Activated CD8-positive, alpha-beta memory T cell treated with anti-CD3 and anti-CD28 coated beads for 1 hour (primary cell): ENCODE measurements at places on chromosomes 1 and 21.
A peak's percentile ranks its signal among the peaks of the same experiment; 100 is the strongest.

DNA sequence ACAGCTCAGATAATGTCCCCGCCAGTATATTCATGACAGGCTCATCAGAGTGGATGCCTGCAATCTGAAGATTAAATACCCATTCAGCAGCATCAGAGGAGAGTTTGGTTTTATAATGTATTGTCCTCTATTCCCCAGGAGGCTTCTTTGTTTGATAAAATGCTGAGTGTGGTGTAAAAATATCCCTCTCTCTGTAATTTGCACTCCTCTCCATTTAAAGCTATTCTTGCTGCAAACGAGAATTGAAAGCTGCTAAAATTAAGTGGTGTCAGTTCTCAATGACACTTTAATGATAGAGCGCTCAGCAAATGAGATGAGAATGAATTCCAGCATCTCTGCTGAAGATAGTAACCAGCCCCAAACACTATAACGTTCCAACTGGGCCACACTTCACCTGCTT is 205.7 kb upstream of the RRP15 start:
- no peak for DNase-seq

GRCh38 chr21:28827422-28827821 is 165.3 kb downstream of the LTN1 start:
- no peak for DNase-seq

DNA sequence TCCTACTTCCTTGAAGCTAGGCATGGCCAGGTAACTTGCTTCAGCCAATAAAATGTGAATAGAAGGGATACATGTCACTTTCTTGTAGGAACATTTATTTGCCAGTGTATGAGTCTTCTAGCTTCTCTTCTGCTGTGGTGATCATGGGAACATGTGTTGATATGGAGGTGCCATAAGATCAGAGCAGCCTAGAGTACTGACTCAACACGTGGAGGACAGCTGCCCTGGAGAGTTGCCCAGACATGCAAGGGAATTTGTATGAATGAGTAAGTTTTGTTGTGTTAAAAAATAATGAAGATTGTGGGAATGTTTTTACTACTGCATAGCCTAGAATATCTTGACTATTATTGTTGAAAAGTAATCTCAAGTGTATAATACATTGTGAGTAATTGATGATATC is 502.3 kb downstream of the NUF2 start:
- no peak for DNase-seq

- DNase-seq, result no peak
Observed at GRCh38 chr1:207828485-207829158, 76.8 kb downstream of the CD46 start.

DNA sequence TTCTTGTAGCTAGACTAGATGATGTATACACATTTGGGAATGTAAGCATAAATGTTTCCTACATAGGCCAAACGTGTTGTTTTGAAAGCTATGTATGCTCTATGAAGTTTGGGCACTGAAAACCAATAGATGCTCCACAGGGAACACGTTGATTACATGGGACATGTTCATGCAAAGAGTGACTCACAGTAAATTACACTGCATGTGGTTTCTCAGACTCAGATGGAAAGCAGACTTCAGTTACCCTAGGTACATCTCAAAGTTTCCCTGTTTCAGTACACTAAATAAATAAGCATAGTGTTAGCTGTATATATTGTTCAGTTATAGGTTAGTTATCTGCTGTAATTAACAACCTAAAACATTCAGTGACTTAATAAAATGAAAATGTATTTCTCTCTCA is 301.9 kb upstream of the RUNX1 start:
- DNase-seq, result no peak

DNA sequence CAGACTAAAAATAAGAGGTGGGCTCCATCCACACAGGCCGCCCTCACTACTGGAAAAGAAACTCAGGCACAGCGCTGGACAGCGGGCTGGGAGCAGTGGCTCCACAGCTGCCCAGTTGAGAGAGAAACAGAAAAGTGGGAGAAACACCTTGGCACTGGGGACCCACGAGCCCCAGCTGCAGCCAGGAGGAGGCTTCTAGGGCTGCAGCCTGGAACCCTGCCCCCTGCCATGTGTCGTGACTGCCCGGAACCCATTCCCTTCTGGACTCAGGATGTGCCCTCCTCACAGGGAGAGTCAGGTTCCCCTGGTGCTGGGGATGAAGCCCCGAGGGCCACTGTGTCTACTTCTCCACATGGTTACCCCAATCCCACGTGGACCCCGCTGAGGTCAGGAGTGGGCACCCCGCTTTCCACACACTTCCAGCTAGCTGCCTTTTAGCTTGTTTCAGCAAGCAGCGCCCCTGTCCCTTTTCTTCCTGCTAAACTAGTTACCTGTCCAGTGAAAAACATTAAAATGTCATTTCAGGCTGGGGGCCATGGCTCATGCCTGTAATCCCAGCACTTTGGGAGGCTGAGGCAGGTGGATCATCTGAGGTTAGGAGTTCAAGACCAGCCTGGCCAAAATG is 35.9 kb downstream of the PARP1 start:
- DNase-seq, result no peak

GRCh38 chr1:234768569-234769283 is 158.7 kb upstream of the IRF2BP2 start:
- DNase-seq, result no peak

GRCh38 chr1:22344851-22345560 is 106.6 kb upstream of the ZBTB40 start:
- DNase-seq, result no peak

DNA sequence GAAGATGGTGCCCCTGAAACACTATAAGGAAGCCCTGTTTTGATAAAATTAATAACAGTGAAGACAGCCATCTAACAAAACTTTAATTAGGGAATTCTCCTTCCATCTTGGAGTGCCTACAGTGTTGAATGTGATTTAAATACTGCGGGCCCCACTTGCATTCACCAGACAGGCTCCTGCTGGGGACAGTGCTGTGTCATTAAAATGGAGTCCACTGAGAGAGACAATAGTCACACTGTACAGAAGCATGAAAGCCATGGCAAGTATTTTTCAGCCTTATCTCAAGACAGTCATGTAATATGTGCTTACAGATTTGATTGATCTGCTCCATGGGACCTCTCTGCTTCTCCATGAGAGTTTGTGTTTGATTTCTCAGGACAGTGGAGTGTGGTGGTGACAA is 29.7 kb upstream of the ZBTB18 start:
- DNase-seq, result no peak

GRCh38 chr1:117817629-117818028 is 111.8 kb downstream of the GDAP2 start:
- no peak for DNase-seq

GRCh38 chr21:29914326-29914725 is 25.5 kb downstream of the GRIK1 start:
- no peak for DNase-seq

- no peak for DNase-seq
Observed at GRCh38 chr1:245404952-245405351, 250.2 kb downstream of the KIF26B start.

GRCh38 chr1:2258996-2259395 is 30.9 kb downstream of the SKI start:
- peak; percentile 37 for DNase-seq

DNA sequence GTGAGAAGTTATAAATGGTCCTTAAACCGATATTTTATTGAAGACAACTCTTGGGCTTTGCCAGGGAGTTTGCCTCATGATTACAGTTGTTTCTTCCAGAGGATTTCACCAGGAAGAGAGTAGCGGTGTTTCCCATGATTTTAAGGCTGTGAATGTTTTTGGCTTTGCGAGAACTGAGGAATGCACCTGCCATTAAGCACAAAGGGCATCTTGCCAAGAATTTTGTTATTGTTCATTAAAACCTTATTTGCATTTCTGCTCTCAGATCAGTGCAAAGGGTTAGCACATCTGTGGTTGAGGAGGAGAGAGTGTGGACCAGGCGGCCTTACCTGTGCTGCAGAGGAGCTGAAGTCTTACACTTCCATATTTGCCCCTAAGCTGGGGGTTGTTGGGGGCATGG is 13.8 kb downstream of the CNIH3 start:
- no peak for DNase-seq

GRCh38 chr1:202323731-202324130 is 18.0 kb downstream of the UBE2T start:
- DNase-seq, result no peak

GRCh38 chr1:245717611-245718010 is 562.8 kb downstream of the KIF26B start:
- DNase-seq, result no peak

DNA sequence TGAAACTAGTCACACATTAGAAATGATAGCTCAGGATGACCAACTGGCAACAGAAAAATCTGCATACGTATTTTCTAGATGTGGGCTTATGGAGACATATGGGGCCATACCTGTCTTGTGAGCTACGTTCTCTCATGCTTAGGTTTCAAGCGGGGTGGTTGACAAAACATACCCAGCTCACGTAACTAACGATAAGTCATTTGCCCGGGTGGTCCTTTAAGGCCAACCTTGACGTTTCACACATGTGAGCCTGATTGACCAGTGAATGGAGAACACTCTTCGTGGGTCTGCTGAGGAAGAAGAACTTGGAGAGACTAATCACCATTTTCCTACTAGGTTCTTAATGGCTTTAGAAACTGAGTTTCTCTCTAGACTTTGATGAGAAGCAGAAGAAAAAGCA is 13.5 kb upstream of the RCSD1 start:
- DNase-seq, result no peak

DNA sequence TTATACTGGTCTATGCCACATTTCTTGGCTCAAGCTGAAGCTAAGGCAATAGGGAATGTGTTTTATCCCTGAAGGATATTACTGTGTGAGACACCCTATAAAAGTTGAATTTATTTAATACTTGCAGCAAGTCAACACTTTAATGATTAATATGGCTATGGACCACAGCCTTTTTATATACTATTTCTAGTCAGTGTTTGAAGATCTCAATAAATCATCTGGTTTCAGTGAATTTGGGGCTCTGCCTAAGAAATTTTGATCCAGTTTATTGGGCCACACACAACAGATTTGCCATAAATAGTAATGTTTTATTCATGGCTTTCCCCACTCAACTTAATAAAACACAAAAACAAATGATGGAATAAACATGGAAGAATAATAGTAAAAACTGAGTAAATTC is 698.3 kb downstream of the ADGRL2 start:
- DNase-seq, result no peak

DNA sequence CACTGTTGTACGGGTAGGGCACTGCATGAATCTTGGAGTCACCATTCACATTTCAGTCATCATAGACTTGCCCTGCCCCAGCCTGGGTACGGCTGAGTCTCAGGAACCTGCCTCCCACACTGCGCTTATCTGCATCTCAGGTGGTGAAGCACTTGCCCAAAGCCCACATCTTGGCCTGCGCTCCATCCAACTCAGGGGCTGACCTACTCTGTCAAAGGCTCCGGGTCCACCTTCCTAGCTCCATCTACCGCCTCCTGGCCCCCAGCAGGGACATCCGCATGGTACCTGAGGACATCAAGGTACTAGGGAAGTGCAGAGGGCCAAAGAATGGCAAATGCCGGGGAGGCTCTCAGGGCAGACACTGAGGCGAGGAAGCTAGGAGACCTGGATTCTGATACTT is 11.7 kb downstream of the RHOC start:
- DNase-seq, result no peak

- no peak for DNase-seq
Observed at GRCh38 chr1:34398916-34399275, 222.2 kb downstream of the C1orf94 start.

GRCh38 chr1:17582124-17582774 is 42.8 kb downstream of the ARHGEF10L start:
- no peak for DNase-seq

DNA sequence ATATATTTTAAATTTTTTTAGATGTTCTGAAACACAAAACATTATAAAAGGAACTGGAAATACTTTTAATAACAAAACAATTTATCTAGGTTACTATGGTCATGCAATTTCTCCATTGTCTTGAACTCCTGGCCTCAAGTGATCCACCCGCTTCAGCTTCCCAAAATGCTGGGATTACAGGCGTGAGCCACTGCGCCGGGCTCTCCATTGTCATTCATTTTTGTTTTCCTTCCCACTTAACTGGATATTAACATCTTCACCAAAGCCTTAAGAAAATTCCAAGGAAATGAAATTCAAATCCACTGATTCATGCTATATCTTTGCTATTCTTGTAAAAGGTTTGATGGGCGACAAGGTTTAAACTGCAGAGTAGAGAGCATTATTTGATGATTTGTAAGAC is 279.5 kb upstream of the PKN2 start:
- no peak for DNase-seq

- no peak for DNase-seq
Observed at GRCh38 chr1:211639475-211640300, 35.7 kb downstream of the NEK2 start.

DNA sequence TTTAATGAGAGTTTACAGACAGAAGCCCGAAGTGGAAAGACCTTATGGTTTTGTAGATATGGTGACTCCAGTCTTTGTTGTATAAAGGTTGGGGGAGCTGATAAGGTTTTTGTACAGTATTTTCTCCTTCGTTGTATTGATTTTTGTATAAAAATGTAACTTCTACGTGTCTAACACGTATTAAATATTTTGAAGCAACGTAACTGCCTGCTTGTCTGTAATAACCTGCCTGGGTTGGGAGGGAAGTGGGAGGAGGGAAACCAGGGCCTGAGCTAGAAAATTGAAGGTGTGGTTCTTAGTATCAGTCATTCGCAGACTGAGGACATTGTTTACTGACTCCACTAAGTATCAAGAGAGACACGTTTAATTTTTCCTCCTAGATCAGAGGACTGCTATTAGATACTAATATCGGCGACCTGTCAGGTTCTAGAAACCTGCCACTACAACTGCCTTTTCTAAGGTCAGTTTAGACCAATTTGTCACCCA is 2.2 kb downstream of the IER5 start:
- DNase-seq, result no peak

DNA sequence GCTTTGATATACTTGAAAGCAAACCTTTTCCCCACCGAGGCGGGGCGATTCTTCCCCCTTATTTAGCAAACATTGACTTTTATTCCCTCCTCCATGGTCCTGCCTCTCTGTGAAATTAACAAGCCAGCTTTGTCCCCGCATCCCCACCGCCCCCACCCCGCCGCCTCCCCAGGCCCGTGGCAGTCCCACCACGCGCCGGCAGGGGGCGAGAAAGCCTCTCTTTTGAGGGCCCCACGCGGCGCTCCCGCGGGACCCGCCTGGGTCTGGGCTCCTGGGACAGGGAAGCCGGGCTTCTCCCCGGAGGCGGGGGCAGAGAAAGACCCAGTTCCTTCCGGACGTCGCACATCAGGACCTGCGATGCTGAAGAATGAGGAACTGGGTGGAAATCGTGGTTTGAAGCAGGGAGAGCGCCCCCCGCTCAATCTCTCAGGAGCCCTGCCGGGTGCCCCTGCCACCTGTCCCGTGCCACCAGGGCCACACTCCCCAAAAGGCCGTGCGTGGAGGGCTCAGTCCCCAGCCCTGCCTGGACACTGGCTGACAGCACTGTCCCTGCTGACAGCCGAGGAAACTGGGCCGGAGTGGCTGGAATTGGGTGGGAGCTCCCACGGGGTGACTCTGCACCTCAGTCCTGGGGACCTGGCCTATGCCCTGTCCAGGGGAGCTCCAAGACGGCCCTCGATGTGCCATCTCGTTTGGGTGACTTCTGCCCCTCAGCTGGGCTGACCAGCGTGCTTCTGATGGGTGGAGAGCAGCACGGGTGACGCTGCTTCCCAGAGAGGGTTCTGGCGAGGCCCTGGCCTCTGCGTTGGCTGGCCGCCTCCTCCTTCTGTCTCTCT is 8.6 kb upstream of the ACTRT2 start:
- DNase-seq, result peak; percentile 48
